Daoy (cell line): ENCODE measurements at places on chromosomes 5 and 9. TPM values are rescaled to one million over a fixed set of nuclear protein-coding genes. Genes with fewer than 3 reads are reported as not detected.

GRCh38 chr9:114410910-114411309, 23.1 kb upstream of the AKNA start:
- no peak for DNase-seq

DNA sequence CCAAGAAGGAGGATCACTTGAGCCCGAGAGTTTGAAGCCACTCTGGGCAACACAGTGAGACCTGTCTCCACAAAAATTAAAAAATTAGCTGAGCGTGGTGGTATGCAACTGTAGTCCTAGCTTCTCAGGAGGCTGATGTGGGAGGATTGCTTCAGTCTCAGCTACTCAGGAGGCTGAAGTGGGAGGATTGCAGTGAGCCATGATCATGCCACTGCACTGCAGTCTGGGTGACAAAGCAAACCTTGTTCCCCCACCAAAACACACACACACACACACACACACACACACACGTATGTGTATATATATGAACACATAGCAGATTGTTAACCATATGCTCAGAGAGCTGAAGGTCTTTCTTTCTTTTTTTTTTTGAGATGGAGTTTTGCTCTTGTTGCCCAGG, 157.5 kb upstream of the MAST4 start:
- no peak for DNase-seq

GRCh38 chr5:5203451-5203850, 63.3 kb downstream of the ADAMTS16 start:
- no peak for DNase-seq

LCN15 gene
- total RNA-seq: not detected in 2 replicates

SLIT3 gene
- total RNA-seq: 3.4 and 3.5 TPM in 2 replicates
